ENCODE measurements at places on chromosomes 12 and 14. TPM values are rescaled to one million over a fixed set of nuclear protein-coding genes. Genes with fewer than 3 reads are reported as not detected.
A peak's percentile ranks its signal among the peaks of the same experiment; 100 is the strongest.

DNA sequence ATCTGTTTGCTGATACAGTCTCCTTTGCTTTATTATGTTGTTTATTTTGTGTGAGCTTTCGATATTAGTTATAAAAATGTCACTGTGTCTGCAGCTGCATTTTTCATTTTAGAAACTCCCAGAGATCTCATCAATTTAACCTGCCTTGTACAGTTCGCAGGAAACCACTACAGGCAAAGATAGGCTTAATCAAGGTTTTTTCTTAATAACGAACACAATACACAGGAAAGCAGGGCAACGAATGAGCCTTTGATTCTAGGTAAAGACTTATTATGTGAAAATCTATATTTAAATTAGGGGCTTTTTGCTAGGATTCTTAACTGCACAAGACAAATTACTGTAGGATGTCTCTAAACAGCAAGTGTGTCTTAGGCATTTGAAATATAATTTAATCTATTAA, 191.9 kb downstream of the RGS6 start:
- DNase-seq = no peak

The FOXG1 gene
- total RNA-seq = 0.03 TPM

DNA sequence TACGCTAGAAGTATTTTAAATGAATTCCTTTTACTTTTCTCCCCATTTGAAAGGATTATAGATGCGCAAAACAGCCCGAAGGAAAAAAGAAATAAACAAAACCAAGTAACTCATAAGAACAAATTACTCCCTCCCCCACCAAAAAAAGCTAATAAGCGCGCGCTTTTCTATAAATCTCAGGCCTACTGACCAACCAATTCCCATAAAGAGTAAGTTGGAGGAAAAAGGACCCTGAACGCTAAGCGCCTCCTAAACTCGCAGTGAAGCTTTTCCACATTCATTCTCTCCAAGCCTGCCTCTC, 588 bp downstream of the MBIP start:
- no peak for DNase-seq

GRCh38 chr14:68469208-68469713, 323.6 kb downstream of the ZFP36L1 start:
- no peak for DNase-seq

The COX8C gene
- total RNA-seq = not detected

GRCh38 chr14:94787092-94787491, 17.2 kb upstream of the GSC start:
- DNase-seq = no peak

The IPO8 gene
- total RNA-seq = 36.3 TPM

DNA sequence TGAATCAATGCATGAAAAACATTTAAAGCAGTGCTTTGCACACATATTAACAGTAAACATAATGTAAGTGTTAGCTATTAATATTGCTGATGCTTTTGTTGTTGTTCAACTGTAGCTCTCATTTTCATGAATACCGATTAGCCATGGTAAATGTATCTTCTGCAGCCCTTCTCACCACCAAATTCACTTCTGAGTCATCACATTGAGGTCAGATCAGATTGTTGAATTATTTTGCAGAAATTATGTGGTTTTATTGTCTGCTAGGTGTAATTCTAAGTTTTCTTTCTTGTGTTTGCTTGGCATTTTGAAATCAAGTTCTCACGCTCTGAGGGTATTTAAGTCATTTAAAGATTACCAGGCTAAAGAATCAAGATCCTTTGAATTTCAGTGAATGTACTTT, 74.6 kb downstream of the AKAP6 start:
- no peak for DNase-seq

DNA sequence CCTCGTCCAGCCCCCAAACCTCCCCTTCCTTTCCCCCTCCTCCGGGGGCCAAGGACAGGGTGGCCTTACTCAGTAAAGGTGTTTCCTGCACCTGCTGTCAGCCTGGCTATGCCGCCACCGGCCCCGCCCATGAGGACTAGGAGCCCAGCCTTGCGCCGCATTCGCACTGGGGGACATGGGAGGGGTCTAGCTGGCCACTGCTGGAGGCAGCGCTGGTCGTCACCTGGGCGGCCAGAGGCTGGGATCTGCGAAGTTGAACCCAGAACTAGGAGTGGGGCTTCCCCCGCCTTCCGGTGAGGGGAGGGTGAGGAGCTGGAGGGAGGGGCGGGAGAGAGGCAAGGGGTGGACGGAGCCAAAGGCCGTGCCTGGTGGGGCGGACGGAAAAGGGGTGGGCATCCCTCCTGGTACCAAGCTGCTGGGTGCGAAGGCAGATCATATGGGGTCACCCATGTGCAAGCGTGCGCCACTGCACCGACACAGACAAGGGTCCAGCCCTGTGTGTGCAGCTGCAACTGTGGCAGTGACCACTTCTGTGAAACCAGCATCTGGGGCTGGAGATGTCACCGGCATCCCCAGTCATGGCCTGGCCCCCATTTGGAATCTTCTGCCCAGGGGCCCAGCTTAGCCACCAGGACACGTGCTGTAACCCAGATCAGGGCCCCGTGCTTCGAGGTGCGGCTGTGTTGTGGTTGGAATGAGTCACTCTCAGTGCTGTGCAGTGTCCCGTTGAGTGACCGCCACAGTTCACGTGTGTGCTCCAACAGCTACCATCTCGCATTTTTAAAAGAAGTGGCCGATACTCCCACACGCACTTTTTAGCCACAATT, 8.5 kb downstream of the AMN start:
- no peak for DNase-seq

GRCh38 chr14:34373191-34373590, 88.8 kb downstream of the SPTSSA start:
- no peak for DNase-seq

DNA sequence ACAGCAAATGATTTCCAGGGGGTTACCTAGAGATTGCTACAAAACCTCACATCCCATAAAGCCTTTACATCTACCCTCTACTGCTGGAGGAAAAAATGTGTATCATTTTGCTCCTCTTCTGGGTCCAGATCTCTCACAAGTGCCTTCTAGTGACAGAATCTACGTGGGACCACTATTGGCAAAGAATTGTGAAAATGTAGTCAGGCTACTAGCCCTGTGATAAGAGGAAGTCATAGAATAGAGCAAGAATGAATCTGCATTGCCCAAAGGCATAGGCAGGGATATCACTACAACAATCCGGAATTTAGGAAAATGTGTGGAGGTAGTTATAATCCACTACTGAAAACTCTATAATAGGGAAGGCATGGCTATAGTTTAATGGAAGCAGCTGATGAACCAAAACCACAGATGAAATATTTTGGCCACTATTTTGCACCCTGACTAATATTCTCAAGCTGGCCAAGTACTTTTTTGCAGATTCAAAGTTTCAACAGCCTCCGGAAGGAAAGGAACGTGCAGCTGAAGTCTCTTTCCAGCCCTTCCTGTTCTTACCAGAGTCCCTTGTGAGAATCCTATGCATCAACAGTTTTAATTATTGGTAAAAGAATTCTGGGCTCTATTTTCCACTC, 176.8 kb downstream of the PHLDA1 start:
- peak; percentile 40 for DNase-seq

The HCAR1 gene
- not detected for total RNA-seq
